ENCODE measurements at places on chromosomes 4 and X.

DNA sequence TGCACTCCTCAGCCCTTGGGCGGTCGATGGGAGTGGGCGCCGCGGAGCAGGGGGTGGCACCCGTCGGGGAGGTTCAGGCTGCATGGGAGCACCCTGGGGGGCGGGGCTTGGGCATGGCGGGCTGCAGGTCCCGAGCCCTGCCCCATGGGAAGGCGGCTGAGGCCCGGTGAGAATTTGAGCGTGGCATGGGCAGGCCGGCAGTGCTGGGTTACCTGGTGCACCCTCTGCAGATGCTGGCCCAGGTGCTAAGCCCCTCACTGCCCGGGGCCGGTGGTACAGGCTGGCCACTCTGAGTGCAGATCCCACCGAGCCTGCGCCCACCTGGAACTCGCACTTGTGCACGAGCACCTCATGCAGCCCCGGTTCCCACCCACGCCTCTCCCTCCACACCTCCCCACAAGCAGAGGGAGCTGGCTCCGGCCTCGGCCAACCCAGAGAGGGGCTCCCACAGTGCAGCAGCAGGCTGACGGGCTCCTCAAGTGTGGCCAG, 556.3 kb downstream of the GALNTL6 start:
- no peak for DNase-seq

DNA sequence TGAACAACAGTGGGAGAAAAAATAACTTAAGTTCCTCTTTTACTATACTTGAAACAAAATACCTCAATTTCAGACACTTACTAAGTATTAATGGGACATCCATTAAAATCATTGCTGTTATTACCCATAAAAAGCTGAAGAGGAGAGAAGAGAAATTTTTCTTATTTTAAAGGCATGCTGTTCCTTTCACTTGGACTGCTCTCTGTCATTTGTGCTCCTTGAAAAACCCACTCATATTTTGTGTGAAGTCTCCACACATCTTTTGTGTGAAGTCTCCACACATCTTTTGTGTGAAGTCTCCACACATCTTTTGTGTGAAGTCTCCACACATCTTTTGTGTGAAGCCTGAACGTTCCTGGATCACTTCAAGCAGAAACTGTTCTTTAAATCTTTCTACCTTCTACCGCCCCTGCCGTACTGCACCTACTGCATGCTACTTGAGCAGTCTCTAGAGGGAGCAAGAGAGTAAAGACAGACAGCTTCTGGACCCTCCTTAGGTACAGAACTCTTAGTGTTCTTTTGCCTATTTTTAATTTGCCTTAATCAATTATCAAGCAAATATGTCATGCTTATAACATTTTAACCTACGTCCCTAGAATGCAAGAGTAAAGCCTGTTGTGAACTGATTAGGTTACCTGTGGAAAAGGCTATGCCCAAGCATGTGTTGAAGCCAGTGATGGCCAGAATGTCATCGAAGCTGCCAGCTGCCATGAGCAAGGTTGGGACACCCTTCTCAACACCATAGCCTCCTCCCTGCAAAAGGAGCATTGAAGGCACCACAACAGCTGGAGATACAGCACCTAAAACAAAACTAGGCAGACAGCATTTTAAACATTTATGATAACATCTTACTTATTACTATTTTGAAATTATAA, 27.1 kb upstream of the SLC9B1 start:
- peak; percentile 53 for DNase-seq

- DNase-seq: no peak
Measured at GRCh38 chr4:74625981-74626380, 168.3 kb downstream of the BTC start.

GRCh38 chr4:155604718-155605626, 61.7 kb upstream of the GUCY1A1 start:
- DNase-seq: peak; percentile 96

GRCh38 chrX:23656684-23657083, 10.6 kb upstream of the PRDX4 start:
- peak; percentile 27 for DNase-seq

GRCh38 chr4:123987408-123987807, 590.8 kb downstream of the SPRY1 start:
- peak; percentile 53 for DNase-seq

DNA sequence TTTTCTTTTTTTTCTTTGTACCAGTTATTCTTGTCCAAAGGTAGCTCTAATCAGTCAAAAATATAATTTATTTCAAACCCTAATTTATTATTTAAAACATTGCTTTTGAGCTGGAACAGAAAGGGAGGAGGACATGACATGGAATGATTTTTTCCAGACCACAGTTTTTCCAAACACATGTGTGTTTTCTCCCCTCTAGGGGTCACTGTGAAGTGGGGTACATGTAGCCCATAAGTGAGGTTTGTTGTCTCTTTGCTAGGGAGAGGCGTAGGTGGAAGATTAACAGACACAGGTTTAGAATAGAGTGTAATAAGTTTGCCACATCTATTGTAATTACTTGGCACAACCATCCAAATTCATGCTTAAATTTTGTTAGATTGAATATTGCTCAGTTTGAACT, 83.0 kb downstream of the TNIP2 start:
- peak; percentile 30 for DNase-seq

- DNase-seq: peak; percentile 0
Measured at GRCh38 chr4:21307709-21308108, 607.5 kb downstream of the PACRGL start.

GRCh38 chr4:158053086-158053485, 119.7 kb downstream of the GASK1B start:
- no peak for DNase-seq

DNA sequence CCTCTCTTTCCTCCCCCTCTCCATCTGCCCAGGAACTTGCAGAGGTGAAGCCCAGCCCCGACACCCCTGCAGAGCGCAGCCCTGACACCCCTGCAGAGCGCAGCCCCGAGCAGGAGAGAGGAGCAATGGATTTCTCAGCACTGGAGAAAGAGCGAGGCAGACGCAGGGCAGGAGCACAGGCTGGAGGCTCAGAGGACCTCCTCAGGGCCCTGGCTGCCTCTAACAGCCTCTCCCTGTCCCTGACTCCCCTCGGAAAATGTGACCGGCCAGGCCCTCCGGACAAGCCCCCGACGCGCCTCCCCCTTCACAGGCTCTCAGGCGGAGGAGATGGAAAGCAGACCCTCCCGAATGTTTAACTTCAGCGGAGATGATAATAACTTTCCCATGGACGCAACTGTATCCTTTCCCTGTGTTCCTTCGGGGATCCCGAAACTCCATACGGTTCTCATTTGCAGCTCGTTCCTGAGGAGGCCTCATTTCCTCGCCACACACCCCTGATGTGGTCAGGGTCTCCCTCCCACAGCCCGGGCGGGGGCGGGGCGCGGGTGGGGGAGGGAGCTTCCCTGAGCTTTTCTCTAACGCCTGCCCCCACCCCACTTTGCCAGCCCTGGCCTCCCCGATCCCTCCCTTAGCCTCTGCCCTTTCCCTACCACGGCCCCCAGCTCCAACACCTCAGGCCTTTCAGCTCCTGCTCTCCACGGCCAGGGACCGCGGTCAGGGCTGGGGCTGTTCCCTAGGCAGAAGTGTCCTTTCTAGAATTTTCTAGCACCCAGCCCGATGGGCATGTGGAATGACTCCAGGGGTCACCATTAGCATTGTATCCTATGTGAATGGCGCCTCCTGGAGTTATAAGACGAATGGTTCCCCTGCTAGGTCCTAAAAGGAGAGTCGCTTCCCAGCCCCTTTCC, 201.1 kb upstream of the BCOR start:
- no peak for DNase-seq

GRCh38 chrX:25067271-25068172, 51.8 kb upstream of the ARX start:
- no peak for DNase-seq

DNA sequence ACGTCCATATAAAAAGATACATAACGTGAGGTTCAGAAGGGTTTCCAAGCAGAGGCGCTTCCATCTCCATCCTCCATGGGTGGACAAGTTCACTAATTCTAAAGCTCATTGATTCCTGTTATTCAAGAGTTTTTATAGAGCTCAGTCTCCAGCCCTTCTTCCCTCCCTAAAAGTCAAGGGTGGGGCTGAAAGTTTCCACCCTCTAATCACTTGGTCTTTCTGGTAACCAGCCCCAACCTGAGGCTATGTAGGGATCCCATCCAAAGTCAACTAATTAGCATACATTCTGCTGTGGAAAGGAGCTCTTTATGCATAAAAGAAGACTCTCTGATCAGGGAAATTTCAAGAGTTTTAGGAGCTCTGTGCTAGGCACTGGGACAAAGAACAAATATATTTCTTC, 46.9 kb upstream of the VEGFC start:
- no peak for DNase-seq

DNA sequence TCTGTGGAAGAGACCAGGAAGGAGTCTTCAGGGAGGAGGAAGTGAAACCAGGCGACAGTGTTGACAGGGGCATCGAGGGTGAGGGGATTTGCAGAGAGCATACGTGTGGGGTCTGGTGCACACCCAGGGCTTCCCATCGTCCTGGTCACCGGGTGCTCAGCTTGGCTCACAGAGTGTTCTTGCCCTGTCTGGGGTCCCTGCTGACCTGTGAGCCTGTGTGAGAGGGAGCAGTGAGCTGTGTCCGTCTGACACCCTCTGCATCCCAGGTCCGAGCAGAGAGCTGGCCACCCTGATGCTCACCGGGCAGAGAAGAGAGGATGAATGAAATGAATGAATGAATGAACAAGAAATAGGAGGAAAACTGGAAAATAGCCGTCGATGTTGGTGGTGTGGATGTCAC, 46.5 kb downstream of the CPZ start:
- DNase-seq: no peak

DNA sequence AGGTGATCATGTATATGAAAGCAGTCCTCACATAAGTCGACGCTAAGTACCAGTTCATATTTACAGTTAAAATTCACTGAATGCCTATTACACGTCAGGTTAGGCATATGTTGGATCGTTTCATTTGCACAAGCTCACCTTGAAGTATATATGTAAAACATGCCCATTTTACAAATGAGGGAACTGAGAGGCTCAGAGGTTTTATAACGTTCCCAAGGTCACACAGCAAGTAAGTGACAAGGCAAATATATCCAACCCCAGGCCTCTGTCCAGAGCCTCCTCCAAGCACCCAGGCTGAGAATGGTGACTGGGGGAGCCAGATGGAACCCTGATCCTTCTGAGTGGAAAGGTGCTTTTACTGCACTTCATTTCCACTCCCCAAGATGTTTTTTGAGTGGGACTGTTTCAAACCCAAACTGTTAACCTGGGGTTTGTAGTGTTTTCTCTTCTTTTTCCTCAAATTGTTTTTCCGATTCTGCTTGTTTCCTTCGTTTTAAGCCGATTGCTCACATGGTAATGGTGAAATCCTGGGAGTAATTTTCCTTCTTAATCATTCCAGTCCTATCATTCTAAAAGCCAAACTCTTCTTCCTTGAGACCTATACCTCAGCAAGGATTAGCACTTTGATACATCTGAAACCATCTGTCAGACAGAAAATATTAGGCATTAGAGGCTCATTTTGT, 791 bp downstream of the SMIM20 start:
- no peak for DNase-seq

GRCh38 chr4:41514766-41515481, 23.0 kb upstream of the LIMCH1 start:
- DNase-seq: no peak

GRCh38 chrX:21394792-21395191, 20.6 kb downstream of the CNKSR2 start:
- DNase-seq: no peak

GRCh38 chrX:47078129-47079043, at the start of gene RGN:
Gene RGN (plus strand): TSS chrX:47078443. CDS start chrX:47081145, 2,702 bp downstream.
- DNase-seq: no peak

DNA sequence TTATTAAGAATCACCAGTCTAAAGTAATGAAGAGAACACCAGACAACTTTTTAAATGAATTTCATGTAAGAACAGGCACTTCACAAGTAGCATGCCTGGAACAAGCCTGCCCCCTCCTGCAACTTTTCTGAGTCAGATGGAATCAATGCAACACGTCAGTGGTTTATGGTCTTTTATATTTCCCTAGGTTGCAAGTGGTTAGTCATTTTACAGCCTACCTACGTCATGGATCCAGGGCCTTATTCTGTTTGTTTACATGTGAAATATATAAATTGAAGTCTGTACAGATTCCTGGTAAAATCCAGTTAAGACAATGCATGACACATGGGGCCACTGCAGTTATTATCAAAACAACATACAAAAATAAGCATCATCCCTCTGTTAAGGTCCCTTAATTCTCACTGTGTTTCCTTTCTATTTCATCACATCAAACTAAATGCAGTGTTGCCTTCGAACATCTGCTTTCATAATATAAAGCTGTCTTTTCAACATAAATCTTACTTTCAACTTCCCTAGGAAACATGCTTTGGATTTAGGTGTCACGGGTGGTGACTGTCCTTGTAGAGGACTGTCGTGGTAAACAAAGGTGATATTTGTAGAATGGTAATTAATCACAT, 309.3 kb downstream of the FRMPD4 start:
- DNase-seq: peak; percentile 81

DNA sequence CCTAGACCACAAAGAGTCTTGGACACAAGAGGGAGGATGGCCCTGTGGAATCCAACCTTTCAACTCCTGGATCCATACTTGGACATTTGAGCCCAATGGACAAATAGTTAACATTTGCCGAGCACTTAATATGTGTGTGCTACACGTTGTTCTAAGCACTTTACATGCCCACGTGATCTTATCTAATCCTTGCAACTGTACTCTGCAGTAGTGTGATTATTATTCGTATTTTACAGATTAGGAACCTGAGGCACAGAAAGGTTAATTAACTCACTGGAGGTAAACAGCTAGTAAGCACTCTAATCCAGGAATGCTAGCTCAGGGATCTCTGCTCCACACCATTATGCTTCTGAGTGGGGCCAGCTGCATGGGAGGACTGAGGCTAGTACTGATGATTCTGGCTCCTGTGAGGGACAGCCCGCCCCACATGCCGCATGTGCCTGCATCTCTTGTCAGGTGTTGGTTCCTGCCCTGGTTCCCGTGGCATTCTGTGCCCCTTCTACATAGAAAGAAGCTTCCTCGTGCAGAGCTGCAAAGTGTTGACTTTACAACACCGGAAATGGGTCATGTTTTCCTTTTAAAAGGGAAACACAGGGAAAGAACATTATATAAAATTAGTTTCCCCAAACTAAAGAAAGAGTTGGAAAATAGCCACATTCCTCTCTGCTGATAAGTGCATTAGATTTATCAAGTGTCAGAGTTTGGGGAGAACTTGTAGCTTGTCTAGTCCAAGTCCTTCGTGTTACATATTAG, 34.8 kb downstream of the PLAC1 start:
- peak; percentile 34 for DNase-seq

- DNase-seq: no peak
Measured at GRCh38 chr4:6900956-6901355, 8.7 kb upstream of the TBC1D14 start.

DNA sequence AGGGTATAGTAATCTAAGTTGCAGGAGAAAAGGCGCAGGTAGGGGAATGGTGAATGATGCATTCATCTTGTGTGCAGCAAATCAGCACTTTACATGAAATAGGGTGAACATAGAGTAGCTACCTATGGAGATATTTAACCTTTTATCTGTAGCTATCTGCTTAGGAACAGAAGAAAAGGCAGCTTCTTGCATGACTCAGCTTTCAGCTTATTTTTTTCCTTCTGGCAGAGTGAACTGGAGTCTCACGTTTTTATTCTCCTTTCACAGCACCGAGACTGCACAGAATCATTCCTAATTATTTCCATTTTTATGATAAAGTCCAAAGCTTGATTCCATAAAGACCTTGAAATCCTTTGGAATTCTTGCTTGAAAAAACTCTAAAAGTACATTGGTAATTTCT, 4.8 kb upstream of the SCOC start:
- peak; percentile 12 for DNase-seq

- DNase-seq: no peak
Measured at GRCh38 chr4:4991541-4992099, 27.6 kb downstream of the CYTL1 start.
